ENCODE measurements at places on chromosomes 2 and 18.
A peak's percentile ranks its signal among the peaks of the same experiment; 100 is the strongest.

DNA sequence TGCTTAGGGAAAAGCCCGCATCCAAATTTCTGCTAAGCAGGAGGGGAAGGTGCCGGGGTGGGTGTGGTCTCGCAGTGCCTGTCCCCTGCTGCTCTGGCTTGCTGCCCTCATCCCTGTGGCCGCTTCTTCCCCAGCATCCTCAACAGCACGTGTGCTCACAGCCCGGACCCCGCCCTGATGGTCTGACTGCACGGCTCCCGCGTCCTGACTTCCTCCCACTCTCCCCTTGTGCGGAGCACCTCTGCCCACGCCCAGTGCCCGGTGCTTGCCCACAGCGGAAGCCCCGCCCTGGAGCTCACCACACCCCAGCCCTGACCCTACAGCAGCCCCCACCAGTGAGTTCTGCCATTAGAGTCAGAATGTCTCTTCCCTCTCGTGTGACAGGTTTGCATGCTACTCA, 277.9 kb downstream of the NDUFA10 start:
- DNase-seq = no peak

DNA sequence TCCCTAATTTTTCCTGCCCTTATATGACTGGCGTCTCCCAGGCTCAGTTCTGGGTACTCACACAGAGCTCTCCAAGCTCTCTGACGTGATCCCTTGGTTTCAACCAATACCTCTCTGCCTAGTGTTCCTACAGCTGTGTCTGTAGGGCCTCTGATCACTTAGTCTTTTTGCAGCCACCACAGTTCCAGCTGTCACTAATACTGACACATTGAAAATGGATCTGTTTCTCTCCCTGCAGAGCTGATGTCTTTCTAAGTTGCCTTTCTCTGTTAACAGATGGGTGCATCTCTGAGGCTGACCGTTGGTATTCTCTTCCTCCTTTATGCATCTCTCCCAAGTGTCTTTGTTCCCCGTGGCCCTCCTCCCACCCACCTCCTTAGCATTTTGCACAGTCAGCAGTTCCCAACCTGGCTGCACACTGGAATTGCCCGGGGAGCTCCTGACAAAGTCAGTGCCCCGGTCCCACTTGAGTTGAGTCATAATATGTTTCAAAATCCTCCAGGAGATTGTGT, 62.5 kb downstream of the CERS6 start:
- DNase-seq = no peak

- DNase-seq = no peak
These were observed 69.6 kb downstream of the PID1 start for GRCh38 chr2:229201521-229201920.

DNA sequence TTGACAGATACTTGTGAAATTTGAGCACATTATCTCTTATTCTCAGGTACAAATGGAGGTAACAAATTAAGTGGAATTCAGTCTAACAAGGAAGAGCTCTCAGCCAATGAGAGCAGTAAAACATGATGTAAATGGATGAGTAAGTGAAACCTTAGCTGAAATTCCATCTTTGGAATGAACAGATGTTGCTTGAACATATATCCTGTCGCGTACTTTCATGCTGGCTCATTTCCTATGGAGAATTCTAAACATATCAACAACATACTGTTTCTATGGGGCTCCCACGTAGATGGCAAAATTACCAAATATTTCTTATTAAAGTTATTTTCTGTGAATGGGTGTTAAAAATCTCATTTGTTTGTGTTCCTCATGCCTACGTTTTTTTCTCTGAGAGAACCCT, 256.3 kb upstream of the LINC00305 start:
- peak; percentile 29 for DNase-seq

DNA sequence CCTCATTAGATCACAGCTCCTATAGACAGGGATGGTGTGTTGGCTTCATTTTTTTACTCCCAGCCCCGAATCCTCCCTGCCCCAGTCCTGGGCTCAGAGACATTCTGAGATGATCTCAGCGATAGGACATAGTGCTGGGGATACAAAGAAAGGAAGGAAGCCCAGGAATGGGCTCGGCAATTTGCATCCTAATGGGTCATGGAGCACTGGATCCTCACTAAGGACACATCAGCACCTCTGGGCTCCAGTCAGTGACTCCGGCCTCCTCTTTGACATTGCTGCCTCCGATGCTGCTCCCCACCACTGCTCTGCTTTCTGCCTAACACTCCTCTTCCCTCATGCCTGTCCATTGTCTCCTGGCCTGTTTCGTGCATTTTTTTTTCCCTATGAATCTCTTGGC, 489.1 kb downstream of the STK39 start:
- DNase-seq = no peak

GRCh38 chr18:78873926-78874500, 105.6 kb upstream of the SALL3 start:
- no peak for DNase-seq

GRCh38 chr2:54081574-54081973, 33.8 kb upstream of the ACYP2 start:
- DNase-seq = no peak

DNA sequence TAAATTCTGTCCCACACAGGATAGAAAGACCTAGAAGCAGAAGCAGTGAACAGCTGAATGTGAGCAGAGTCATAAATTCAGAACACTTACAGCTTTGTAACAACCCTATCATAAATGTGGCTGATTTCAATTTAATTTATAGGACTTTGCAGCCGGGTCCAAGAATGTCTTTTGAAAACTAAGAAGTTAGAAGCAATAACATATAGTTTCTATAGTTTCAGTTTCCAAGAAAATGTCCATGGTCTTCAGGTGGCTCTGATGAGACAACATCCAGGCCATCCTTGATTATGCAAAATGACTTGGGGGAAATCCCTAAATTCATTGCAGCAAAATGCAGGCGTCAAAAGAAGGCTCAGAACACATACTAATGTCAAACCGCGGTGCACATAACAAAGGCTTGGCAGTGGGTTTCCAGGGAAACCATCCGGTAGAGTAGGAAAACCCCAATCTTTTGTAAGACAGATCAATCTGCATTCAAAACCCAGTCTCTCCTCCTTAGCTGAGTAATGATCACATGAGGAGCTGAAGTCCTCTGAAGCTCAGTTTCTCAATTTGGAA, 442.2 kb upstream of the ID2 start:
- no peak for DNase-seq

DNA sequence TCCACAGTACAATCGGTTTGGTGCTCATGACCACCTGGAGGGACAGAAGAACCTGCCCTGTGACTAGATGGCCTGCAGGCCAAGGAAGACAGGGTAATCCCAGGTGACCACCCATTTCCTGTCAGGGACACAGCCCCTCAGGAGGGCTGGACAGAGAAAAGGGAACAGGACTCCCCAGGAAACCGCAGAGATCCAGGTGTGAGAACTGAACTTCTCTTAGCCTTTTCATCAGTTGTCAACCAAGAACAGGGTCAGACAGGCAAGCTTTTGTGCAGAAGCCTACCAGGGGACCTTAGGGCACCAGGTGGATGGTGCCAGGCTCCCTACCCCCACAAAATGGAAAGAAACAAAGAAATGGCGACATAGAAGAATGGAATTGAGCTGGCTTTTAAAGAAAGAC, 132.3 kb downstream of the HDAC4 start:
- DNase-seq = no peak

- DNase-seq = no peak
These were observed 28.9 kb downstream of the ADI1 start for GRCh38 chr2:3490191-3491170.

GRCh38 chr18:4636967-4637366, 181.9 kb upstream of the DLGAP1 start:
- DNase-seq = no peak

DNA sequence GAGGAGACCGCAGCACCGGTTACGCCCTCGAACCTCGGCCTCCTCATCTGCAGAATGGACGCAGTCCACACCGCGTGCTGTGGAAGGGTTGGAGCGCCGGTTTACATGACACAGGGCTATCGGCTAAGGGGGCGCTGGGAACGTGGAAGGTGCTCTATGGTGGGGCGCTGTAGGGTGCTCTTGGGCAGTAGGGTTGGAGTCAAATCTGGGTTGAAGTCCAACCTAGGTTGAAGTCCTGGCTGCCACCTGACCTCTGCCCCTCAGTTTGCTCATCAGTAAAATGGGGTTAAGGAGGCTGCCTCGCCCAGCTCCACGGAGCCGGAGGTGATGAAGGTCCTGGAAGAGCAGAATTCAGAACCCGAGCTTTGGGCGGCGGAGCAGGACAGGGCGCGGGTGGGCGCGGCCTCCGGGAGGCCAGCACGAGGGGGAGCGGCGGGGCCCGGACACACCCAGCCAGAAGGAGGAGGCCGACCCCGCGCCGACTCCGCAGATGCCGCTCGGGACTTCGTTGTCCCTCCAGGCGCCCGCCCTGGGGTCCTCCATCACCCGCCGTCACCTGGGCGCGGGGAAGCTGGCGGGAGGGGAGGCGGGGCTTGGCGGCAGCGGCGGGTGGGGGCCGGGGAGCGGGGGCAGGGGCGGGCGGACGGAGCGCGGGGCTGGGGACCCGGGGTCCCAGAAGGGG, 558 bp upstream of the GAREM2 start:
- no peak for DNase-seq

GRCh38 chr18:11089931-11090715, 59.2 kb downstream of the PIEZO2 start:
- DNase-seq = no peak

DNA sequence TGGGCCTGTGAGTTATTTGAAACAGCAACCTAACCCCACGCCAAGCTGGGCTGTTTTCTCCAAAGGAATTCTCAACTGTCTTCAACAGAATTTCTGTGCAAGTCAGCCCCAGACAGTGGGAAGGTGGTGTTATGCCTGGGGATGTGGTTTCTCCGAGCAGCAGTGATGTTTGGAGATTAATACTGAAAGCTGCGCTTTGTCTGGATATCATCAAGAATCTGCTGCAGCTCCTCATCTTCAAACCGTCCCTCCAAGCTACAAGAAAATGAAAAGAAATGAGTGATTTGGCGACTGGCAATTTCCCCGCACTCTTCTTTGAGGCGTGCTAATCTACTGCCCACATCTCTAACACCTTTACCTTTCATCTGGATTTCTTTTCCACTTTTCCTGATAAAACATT, 10.0 kb downstream of the POLR2D start:
- no peak for DNase-seq

- no peak for DNase-seq
These were observed 240.6 kb downstream of the SOX11 start for GRCh38 chr2:5932556-5933469.

- DNase-seq = no peak
These were observed 35.3 kb downstream of the ZCCHC2 start for GRCh38 chr18:62558015-62558663.

DNA sequence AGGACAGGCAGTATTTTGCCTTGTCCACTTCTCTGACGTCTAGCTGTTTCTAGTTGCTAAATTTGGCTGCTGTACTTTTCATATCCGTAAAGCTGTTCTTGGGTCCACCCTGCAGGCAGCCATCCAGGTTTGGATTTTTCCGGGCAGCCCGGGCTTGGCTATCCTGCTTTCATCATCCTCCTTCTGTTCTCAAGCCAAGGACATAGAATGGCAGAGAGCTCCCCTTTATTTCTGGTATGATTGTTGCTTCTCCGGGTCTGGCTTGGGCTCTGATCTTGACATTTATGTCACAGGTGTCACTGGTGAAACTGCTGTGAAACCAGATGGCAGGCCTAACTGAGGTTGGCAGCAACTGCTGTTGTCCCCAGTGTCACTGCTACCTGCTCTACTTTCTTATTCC, 35.5 kb downstream of the SCN2A start:
- DNase-seq = no peak

DNA sequence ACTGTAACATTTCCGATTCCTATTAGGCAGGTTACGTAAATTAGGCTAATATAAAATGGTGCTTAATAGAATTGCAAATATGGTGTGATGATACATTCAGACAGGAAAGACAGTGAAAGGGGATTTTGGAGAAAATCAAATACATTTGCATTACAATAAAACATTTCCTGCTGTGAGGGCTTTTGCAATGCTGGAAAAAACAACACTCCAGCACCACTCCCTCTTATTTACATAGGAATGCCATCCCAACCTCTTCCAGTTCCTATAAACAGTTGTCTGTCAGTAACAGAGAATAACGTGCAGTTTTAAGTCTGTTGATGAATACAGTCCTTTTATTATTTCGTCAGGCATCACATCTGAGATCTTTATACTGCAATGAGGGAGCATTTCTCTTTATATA, 298.8 kb upstream of the FANCL start:
- DNase-seq = peak; percentile 0

- no peak for DNase-seq
These were observed 309.0 kb upstream of the CDH2 start for GRCh38 chr18:28485918-28486317.

- DNase-seq = no peak
These were observed 20.8 kb upstream of the MYO3B start for GRCh38 chr2:170157025-170157684.

DNA sequence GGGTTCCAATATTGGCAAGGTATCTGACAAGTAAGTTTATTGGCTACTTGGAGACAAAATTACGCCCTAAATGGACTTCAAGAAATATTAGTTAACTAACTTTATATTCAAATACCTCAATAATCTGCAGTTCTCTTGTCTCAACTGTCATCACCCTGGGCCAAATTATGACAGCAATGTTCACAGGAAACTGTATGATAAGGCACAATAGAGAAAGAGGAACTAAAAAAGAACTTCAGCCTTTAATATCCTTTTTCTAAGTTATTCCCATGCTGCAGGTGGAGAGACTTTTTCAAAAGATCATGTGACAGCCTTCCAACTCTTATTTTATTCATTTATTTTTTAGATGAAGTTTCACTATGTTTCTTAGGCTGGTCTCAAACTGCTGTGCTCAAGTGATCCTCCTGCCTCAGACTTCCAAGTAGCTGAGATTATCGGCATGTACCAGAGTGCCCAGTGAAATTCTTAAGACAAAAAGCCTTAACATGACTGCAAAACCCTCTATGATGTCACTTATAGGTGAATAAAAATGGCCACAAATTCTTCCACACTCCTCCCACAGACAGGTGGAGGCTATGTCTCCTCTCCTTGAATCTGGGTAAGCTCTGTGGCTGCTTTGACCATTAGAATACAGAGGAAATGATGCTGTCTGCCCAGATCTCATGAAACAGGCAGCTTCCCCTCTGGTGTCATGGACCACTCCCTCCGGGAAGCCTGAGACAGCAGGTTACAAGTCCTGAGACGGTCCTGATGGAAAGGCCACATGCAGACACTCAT, 211.0 kb downstream of the TGIF1 start:
- DNase-seq = no peak

GRCh38 chr18:3598581-3598980, 148.6 kb downstream of the TGIF1 start:
- DNase-seq = no peak

- no peak for DNase-seq
These were observed 280.9 kb upstream of the FANCL start for GRCh38 chr2:58521803-58522554.

DNA sequence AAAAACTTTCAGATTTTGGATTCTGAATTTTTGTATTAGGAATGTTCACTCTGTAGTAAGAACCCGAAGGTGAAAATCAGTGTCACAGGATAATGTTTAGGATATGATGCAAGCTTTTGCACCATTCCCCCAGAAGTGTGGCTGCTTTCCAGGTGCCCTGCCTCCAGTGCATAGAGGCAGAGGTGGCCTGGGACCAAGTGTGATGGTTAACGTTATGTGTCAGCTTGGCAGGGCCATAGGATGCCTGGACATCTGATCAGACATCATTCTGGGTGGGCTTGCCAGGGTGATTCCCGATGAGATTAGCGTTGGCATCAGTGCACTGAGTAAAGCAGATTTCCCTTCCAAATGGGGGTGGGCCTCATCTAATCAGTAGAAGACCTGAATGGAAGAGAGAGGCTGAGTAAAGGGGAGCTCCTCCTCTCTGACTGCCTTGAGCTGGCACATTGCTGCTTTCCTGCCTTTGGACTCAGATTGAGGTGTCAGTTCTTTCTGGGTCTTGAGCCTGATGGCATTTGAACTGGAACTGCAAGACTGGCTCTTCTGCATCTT, 177.4 kb upstream of the HS6ST1 start:
- no peak for DNase-seq
